ENCODE measurements at places on chromosomes 1 and 21.

DNA sequence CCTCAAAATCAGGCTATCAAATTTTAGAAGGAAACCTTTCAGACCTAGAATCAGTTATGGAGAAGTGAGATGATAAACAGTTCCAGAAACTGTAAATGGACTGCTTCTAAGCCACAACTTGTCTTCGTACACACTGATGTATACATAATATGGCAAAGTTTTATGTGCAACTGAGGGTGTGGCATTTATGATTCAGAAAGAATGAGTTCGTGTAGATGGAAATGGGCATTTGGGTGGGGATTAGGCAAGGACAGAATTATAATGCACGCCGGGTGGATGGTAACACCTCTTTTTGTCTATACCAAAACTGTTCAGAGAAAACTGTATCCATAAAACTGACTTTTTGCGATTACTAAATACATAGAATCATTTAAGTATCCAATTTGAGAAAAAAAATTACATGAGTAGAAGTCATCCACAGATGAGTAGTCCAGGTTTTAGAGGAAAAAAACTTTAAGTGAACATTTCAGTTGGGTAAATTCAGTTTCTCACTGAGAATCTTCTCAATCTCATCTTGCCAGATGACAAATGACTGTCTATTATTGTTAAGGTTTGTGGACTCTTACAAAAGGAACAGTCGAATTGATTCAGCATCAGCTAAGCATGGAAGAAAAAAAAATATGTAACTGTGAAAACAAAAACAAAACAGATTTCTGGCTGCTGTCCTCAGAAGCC is 22.5 kb downstream of the ERRFI1 start:
- no peak overlapping the region for H3K4me3 ChIP-seq
- no peaks in the 10 kb centered on the region for H3K27me3 ChIP-seq
- H3K4me1 ChIP-seq, result peaks cover 32% of the 10 kb centered on the region
- peak overlapping the region; percentile 99 for H3K27ac ChIP-seq
- no peaks in the 10 kb centered on the region for H3K36me3 ChIP-seq

DNA sequence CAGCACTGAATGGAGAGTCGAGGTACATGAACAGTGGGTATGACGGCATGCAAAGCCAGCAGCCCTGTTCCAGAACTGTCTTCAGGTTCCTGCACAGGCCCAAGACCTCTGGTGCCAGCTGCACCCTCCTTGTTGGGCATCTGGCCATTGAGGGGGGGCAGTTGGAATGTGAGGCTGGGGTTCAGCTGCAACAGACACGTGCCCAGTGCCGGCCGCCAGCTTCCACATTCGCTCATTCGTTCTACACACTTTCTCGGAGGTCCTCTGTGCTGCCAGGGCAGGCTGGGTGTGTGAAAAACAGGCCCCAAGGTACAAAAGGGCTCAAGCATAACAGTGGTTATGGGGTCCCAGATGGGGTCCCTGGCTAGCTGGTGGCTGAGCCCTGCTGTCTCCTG is 37.9 kb upstream of the SLC19A1 start:
- H3K36me3 ChIP-seq, result no peaks in the 10 kb centered on the region
- no peak overlapping the region for H3K4me3 ChIP-seq

DNA sequence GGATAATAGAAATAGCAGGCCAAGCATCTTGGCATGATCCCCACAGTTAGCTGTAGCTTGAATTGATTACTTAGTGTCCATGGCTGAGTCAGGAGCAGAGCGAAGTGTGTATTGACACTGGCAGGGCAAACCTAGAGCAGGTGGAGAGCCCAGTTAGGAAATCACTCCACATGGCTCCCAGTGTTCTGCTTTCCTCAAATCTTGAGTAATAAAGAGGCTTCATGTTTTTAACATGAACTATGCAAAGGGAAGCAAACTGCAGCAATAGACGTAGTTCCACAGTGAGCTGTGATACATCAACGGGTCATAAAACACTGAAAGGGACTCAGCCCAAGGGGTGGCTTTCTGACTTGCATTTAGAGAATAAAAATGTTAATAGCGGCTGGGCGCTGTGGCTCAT is 28.9 kb downstream of the RHEX start:
- H3K27me3 ChIP-seq, result no peaks in the 10 kb centered on the region
- H3K27ac ChIP-seq, result no peak overlapping the region
- H3K36me3 ChIP-seq, result no peaks in the 10 kb centered on the region
- H3K4me3 ChIP-seq, result no peak overlapping the region

GRCh38 chr21:28229814-28230213 is 762.9 kb downstream of the LTN1 start:
- no peaks in the 10 kb centered on the region for H3K27me3 ChIP-seq
- H3K27ac ChIP-seq, result peak overlapping the region; percentile 75
- no peak overlapping the region for H3K4me3 ChIP-seq
- no peaks in the 10 kb centered on the region for H3K36me3 ChIP-seq
- DNase-seq, result no peak

All from RWPE2 (cell line).